ENCODE measurements at places on chromosomes 6 and 20.

DNA sequence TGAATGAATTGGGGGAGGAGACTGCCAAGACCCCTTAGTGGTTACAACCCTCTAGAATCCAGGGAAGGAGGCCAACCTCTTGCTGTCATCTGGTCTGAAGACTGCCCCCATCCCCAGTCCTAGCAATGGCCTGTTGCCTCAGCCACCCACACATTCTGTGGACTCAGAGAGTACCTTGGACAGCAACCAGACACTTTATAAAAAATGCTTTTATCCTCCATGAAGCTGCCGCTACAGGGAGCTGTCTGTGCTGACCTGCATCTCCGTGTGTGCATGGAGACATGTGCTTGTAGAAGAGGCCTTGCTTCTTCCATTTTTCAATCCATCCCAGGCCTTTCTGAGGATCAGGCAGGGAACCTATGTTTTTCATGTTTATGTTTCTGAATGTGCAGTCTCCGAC, 15.2 kb downstream of the CDH22 start:
- DNase-seq, result no peak

- DNase-seq, result no peak
Measured at GRCh38 chr20:33811776-33812151, 616 bp downstream of the CHMP4B start.

- no peak for DNase-seq
Measured at GRCh38 chr6:98044151-98044561, 761.1 kb upstream of the MMS22L start.

DNA sequence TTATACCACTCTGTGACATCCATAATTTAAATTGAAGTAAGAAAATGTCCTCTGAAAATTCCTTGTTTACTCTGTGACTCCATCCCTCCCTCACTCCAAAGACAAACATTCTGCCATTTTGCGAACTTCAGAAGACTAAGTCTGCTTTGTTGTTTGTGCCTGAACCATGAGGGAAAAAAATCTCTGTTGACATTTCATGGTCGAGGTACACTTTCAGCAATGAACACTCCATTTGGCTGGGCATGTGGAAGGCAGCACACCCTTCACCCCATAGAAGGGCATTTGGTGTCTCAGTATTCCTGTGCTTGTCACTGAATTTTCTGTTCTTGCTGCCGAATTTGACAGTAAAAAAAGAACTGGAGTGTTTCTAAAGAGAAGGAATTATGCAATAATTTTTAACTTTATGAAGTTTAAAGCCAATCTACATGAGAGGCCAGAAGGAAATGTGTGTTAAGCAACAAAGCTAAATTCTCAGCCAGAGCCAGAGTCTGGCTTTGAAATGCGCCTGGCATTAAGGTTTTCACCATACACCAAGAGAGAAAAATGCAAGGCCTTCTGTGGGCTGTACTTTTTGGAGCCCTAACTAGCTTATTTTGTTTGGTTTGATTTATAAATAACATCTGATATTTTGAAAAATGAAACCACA, 4.7 kb upstream of the PBOV1 start:
- no peak for DNase-seq

DNA sequence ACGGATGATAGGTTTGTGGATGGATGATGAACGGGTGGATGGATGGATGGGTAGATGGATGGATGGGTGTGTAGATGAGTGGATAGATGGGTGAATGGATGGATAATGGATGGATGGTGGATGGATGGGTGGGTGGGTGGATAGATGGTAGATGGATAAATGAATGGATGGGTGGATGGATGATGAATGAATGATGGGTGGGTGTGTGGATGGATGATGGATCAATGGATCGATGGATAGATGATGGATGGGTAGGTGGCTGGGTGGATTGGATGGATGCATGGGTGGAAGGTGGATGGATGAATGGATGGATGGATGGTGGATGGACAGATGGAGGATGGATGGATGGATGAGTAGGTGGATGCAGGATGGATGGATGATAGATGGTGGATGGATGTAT, 394.1 kb downstream of the TAF4 start:
- DNase-seq, result no peak

GRCh38 chr20:42051921-42052320, 433.7 kb upstream of the CHD6 start:
- no peak for DNase-seq

- DNase-seq, result no peak
Measured at GRCh38 chr6:132247381-132248159, 153.7 kb downstream of the MOXD1 start.

DNA sequence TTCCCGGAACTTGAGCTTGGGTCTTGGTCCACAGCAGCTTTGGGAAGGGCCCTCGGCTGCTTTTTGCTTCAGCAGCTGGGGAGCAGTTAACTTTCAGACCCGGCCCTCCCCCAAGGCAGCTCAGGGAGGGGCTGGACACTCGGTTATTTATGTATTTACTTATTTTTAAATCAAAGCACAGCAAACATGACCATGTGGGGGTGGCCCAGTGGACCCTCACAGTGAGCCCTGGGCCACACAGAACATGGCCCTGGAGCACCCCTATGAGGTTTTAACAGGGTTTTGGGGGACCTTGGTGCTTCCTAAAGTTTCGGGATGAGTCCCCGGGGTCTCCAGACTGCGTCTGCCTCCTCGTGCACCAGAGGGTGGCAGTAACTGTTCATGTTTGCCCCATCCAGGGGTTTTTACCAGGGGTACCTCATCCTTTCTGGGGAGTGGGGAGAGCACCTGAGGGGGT, 26.6 kb upstream of the NPBWR2 start:
- no peak for DNase-seq
